ENCODE measurements at places on chromosomes 11 and 22.

DNA sequence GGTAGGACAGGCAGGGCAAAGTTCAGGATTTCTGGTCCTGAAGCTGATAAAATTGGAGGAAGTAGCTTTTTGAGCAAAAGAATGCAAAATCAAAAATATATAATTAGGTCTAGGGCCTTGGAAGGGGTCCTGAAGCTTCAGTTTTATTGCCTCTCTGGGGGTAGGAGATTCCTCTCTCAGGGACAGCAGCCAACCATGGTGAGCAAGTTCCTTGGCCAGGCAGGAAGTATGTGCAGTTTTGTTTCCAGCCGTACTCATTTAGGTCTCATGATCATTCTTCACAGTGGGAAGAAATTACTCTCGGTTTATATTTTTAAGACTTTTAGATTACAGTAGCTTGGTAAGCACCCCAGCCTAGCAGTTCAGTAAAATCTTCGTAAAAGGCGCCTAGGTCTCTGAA is 2.9 kb upstream of the RAB38 start:
- DNase-seq, result no peak

DNA sequence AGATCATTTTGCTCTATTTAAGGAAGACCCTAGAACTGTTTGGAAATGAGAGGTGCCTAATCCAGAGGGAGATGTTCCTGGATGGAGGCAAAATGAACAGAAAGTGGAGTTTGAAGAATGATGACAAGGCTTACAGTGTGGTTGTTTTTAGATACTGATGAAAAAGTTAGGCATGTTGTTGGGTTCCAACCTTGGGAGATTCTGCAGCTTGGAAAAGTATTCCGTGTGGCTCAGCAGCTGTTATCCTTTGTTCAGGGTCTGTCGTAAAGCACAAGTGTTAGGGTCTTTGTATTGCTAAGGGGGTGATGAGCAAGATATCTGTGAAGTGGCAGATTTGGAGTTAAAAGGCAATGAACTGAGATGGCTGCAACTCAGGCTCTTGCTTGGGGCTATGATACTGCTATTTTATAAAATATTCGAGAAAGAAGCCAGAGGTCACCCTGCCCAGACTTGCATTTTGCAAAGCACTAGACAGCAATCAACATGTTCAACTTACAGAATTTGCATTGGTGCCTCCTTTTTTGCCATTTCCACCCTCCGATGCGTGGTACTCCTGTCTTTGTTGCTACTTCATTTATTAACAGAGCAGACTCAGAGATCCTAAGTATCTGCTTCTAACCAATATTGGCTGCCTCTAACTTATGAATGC is 45.3 kb upstream of the POGLUT3 start:
- no peak for DNase-seq

DNA sequence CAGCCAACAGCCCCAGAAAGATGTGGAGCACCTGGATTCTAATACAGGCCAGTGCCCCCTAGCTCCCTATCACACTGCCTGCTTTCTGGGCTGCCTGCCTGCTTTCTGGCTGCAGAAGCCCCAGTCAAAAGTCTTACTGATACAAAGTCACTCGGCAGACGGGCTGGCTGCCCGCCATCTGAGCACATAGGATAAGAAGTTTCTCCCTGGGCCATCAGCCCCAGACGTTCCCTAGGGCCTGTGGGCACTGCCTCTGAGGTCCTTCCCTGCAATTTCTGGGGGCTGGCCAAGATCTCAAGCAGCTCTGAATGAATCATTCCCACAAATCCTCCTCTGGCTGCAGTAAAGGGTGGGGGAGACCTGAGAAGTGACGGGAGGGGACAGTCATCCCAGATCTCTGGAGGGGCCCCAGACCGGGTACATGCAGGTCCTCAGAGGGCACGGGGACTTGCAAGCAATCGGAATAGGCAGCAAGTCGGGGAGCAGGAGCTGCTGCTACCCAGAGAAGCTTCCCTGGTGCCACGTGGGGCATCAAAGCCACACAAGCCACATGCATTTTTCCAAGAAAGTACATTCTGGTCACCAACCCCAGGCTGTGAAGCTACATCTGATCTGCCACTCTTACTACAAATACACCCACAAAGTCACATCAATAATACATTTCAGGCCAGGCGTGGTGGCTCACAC is 4.7 kb downstream of the TPST2 start:
- DNase-seq, result no peak

GRCh38 chr22:39515266-39516050 is 4.9 kb upstream of the ATF4 start:
- no peak for DNase-seq

DNA sequence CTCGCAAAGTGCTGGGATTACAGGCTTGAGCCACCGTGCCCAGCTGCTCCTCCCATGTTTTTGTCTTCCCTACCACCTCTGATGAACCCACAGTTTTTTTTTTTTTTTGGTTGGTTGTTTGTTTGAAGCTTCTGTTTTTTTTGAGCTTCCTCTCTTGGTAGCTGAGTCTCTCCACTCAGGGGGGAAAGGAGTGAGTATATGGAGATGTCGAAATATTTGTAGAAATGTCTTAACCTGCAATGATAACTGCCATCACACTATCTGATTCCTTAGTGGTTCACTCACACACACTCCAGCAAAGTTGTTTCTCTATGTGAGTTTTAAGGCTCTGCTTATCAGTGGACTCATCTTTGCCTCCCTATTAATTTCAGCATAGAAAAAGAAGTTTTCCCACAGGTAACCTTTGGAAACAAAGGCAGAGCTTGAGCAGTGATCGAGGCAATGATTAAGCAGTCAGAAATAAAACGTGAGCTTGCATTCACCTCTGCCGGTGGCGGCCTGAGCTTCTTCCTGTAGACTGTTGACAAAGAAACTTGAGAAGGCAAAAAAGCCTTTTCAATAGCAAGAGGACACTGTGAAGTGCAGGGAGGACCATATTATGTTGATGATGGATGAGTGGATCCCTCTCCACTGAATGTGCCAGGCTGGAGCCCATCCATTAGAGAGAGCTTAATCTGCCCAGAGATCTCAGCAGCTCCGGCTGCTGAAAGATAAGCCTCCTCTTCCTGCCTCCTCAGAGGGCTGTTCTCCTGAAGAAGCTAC is 29.0 kb upstream of the RASSF10 start:
- DNase-seq, result no peak

- DNase-seq, result no peak
Observed at GRCh38 chr11:11039208-11039965, 181.5 kb upstream of the ZBED5 start.

- DNase-seq, result peak; percentile 63
Observed at GRCh38 chr11:2940147-2940920, 11.1 kb upstream of the PHLDA2 start.

DNA sequence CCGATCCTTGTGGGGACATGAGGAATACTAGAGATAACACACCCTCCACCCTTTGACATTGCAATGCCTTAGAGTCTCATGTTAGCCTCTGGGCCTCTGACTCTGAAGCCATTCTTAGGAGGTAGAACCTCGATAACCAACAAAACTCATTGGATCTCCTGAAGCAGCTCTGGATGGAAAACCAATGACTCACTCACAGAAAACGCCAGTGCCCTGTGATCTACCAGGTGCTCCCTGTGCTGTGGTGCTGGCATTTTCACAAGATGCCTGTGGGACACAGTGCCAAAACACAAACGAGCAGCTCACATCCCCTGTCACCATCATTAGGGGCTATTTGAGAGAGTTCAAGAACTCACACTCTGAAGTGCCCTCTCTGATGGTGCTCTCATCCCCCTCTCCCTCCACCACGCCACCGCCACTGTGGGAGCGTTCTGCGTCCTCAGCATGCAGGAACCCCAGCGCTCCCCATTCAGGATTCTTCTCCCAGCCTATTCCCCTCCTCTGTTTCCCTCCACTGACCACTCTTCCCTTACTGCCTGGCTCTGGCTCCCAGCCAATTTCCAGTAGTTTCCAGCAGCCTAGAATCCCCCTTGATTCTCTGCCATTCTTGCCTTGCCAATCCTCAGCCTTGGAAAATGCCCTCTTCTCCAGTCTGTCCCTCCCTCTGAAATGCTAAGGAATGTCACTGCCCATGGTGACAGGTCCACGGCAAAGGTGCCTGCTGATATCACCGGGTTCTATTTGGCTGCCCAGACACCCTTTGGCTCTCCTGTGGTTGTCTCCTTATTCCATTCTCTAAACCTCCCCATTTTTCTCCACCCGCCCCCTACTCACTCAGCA is 4.7 kb upstream of the POLD4 start:
- DNase-seq, result no peak

GRCh38 chr11:96990914-96991313 is 601.1 kb downstream of the JRKL start:
- DNase-seq, result no peak

DNA sequence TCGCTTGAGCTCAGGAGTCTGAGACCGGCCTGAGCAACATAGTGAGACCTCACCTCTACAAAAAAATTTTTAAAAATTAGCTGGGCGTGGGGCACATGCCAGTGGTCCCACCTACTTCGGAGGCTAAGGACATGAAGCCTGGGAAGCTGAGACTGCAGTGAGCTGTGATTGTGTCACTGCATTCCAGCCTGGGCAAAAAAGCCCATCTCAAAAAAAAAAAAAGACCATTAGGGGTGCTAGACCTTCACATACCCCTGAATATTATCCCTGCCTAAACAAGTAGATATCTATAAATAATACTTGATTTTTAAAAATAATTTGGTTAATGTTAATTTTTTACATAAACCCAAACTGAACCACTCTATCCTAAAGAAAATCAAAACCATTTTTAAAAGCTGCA is 24.2 kb downstream of the NUP98 start:
- no peak for DNase-seq

DNA sequence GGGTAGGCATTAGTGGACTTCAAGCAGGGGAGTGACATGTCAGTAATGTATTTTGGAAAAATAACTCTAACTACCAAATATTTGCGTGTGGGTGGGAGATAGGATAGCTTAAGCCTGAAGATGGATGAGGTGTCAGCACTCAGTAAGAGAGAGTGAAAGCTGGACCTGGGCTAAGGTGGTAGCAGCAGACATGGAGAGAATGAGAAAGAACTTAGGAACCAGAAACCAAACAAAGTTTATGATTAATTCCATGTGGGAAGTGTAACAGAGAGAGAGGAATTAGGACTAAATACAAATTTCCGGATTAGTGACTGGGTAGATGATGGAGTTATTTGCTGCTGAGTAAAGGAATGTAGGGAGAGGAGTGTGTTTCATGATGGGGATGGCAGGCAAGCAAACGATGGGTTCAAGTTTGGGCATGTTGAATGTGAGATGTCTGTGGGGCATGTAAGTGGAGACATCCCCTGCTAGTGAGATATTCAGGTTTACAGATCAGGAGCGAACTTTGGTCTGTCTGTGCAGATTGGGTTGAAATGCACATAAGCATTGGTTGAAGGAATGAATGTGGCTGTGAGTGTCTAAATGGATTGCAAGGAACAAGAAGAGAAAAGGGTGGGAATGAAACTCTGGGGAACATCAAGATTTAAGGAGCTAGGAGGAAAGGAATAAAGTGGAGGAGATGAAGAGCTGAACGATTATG is 185.6 kb upstream of the MTMR2 start:
- DNase-seq, result no peak

DNA sequence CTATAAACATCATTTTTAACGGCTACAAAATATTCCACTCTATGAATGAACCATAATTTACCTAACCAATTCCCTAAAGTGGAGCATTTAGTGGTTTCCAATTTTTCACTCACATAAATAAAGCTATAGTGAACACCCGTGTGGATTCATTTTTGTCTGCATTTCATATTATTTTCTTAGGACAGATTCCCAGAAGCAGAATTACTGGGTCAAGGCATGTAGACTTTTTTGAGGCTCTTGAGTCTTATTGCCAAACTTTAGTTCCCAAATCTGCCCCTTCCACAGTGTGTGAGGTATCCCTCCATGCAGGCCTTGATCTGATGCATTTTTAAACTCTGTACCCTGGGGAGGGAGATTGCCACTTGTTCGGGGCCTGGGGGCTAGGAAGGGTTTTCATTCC is 198.2 kb downstream of the TENM4 start:
- DNase-seq, result no peak

- DNase-seq, result no peak
Observed at GRCh38 chr11:43498561-43498960, 139.8 kb downstream of the TTC17 start.

GRCh38 chr11:25449091-25449490 is 882.8 kb upstream of the ANO3 start:
- DNase-seq, result no peak

GRCh38 chr11:334264-334994 is 13.8 kb upstream of the IFITM3 start:
- DNase-seq, result no peak

GRCh38 chr11:100356035-100356434 is 331.1 kb upstream of the ARHGAP42 start:
- DNase-seq, result no peak

- no peak for DNase-seq
Observed at GRCh38 chr11:27770576-27770975, 70.3 kb upstream of the BDNF start.

GRCh38 chr11:6377902-6378639 is 12.2 kb upstream of the SMPD1 start:
- peak; percentile 37 for DNase-seq

DNA sequence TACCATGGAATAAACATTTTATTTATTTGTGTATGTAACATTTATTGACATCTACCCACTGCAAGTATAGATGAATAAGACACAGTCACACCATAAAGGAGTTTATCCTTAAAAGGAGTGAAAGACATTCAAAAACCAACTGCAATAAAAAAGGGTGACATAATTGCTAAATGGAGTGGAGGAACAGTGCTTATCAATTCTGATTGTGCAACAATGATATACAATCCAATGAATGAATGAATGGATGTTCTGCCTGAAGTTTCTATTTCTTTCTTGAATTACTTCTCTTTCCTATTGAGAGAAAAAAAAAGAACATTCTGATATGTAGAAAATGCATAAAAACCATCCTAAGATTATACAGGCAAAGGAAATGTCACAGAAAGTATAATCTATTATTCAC is 10.0 kb downstream of the MMP7 start:
- DNase-seq, result no peak

GRCh38 chr11:14254533-14255237 is 104.3 kb downstream of the RRAS2 start:
- DNase-seq, result no peak

DNA sequence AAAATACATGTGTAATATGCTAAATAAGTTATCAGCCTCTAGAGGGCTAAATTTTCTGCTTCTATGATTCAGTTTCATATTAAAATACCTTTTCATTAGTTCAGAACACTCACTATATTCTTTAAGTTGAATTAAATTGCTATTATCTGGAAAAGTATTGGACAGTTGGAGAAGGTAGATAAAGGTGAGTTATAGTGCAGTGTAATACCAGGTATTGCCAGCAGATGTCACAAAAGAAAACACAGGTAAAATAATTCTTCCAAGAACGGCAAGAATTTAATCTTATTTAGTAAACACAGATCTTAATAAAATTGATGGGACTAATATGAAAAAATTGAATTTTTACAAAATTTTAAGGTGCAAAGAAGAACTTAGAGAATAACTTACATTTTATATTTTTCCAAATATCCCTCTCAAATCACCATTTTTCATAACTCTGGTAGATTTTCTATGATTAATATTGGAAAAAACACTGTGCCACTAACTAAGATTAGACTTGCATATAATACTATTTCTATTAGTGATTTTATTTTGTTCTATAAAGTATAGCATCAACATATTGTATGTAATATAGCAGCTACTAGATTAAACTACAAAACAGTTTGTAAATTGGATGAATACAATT is 1.7 kb upstream of the LRRC4C start:
- no peak for DNase-seq

GRCh38 chr11:121194731-121195596 is 93.9 kb downstream of the TECTA start:
- DNase-seq, result peak; percentile 9

All from CD4-positive, alpha-beta T cell (primary cell).